ENCODE measurements at places on chromosomes 2 and 18.

GRCh38 chr2:3876685-3877084 lies 173.3 kb downstream of the DCDC2C start:
- DNase-seq: no peak

- no peak for DNase-seq
Measured at GRCh38 chr2:232088771-232089170, 127.3 kb downstream of the DIS3L2 start.

DNA sequence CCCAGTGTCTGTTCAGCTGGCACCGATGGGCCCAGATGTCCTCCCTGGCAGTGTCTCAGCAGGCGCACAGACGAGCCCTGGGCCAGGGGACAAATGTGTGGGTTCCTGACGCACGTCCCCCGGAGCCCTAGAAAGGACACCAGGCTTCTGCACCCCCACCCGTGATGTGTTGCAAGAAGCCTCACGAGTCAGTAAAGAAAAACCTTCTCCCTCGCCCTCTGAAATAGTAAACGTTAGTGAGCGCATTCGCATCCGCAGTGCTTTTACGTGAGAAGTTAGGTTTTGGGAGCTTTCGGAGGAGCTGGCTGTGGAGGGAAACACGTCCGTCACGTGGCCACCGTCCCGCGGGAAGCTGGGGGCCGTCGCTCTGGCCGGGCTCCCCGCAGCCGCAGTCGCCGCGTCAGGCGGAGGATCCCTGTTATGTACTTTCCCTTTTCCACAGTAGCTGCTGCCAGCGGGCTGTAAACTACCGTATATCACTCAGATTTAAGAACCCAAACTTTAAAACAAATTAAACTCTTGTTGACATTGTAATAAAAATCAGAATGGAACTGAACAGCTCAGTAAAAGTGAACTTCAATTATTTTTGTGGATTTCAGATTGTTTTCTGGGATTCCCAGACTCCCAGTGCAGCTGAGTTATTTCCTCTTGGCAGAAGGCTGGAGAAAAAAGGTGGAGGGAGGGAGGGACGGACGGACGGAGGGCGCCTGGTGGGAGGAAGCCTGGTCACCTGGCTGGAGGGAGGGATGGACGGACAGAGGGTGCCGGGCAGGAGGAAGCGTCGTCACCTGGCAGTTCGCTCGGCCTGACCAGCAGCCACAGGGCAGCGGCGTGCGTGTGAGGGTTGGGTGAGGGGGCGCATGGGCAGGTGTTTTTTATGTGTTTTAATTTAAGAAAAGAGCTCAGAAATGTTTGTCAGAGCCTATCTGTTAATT lies 112.1 kb downstream of the NFATC1 start:
- peak; percentile 32 for DNase-seq

DNA sequence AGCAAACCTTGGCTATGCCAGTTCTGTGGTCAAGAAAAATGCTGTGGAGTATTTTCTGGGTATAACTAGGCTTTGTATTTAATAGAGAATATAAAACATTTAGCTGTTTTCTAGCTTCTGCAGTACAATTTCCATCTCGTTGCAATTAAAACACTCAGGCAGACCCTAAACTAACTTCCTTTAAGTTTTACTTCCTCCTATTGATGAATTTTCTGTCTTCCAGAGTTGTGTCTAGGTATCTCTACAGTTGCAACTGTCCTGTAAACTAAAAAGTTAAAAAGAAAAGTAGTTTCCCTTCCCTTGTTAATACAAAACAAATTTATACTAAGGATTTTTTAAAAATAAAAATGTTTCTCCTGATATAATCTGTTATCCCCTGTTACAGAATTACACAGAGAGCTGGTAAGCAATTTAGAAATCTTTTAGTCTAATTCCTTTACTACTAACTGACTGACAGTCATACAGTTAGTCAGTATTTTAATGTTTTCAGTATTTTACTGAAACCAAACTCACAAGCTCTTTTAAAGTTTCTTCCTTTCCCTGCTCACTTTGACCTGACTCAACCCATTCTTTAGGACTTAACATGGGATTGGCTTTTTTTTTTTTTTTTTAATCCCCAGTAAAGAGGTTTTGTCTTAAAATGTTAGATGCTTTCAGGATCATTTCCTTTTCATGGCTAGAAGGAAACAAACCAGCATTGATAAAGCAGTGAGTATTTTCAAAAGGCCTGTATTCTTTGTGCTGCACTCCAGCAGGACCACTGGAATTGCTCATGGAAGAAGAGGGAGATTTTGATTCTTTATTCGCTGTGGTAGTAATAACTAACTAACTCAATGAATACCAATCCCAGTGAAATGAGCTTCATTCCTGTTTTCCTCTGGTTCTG lies 22.9 kb downstream of the ITGAV start:
- DNase-seq: no peak
